ENCODE measurements at places on chromosomes 7 and 10.

GRCh38 chr10:47330366-47330765 lies 8.1 kb downstream of the GDF2 start:
- no peak for DNase-seq

DNA sequence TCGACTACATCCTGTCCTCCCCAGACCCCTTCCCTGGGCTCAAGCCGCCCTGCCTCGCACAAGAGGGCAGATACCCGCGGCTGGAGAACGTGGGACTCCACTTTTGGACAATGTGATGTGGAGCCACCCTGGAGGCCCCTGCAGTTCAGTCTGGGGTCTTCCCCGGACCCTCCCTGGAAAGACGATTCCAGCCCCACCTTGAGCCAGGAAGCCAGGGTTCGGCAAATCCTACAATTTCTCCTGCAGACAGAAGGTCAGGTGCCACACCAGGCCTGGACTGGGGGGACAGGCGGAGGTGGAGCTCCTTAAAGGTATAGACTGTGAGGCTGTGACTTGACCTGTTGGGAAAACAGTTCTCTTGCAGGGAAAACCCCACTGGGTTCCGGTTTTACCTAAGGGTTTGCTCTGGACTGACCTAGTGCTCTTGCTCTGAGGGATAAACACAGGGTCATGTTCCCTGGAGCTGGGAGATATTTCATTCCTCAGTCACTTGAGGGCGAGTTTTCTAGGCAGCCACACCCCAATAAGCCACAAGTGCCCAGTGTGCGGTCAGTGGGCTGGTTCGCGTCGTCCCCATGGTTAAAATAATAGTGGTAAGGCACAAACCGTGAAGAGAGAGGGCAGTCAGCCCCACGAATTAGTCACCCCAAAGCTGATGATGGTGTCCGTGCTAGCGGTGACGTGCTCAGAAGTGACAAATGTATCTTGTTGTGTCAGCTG lies 1.6 kb downstream of the FOXL3 start:
- DNase-seq: no peak

DNA sequence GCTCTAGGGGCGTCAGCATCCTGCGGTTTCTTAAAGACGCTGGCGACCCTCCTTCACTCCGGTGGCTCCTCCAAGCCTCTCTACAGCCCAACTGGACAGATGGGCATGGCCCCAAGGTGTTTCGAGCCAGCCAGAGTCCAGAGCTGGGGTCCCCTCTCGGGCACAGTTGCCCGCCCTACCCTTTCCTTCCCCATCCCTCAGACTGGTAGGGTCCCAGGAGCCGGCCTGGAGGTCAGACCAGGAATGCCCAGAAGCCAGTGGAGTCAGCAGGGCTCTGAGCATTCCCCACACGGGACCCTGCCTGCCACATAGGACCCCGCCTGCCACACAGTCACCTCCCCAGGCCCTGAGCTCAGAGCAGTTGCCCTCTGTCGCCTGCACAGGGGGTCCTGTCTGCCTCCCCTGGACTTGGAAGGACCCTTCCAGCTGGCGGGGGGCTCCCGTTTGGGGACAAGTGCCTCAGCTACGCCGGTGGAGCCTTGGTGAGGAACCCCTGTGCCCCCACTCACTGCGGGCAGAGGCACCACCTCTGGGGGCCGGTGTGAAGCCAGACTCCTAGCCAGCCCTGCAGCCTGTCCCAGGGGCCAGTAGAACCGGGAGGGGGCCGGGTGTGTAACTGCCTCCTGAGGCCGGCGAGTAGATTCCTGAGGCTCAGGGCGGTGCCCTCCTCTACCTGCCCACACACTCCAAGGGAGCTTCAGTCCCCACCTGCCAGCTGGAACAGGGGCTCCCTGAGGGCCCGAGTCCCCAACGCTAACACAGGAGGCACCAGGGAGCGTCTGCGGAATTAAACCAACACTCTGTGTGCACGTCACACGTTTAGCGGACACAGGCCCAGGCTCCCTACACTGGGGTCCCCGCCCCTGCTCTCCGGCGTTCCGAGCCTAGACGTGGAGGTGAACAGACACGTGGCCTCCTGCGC lies 19.4 kb upstream of the PDGFA start:
- DNase-seq: no peak

- DNase-seq: no peak
Measured at GRCh38 chr7:50658696-50659095, 93.5 kb upstream of the DDC start.

- DNase-seq: no peak
Measured at GRCh38 chr10:59106441-59106840, 70.0 kb upstream of the PHYHIPL start.

DNA sequence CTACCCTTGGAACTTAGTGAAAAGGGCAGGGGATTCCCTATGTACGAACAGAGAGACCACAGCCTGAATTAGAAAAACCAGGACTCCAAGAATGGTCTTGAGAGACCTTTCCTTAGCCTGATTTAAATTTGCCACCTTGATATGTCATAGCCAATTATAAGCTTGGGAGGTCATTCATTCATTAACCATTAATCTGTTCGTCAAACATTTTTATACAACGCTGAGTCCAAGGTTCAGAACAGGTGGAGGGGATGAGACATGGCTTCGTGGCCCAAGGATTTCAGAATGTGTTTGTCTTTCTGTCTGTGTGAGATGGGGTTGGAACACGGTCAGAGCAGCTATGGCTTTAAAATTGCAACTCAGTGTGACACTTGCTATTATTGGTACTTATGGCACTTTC lies 158.0 kb downstream of the PAXIP1 start:
- DNase-seq: no peak

GRCh38 chr7:143484119-143484518 lies 6.4 kb downstream of the TAS2R41 start:
- DNase-seq: no peak

DNA sequence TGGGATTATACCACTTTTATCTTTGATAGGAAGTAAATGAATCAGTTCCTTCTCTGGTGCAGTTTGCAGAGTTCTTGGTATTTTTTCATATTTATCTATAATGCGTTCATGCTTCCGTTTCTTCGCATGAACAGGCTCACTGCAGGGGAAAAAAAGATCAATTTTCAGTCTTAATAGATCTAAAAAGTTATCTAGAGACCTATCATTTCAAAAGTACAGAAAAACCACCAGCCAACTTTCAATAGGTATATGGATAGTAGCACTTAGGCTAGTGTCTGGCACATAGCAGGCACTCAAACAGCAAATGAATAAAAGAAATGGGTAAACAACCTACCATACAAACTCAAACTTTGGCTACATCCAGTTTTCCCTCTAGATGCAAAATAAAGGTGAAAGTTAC lies 5.5 kb downstream of the NOC3L start:
- DNase-seq: no peak

- DNase-seq: no peak
Measured at GRCh38 chr7:101156277-101156676, 2.0 kb downstream of the AP1S1 start.

DNA sequence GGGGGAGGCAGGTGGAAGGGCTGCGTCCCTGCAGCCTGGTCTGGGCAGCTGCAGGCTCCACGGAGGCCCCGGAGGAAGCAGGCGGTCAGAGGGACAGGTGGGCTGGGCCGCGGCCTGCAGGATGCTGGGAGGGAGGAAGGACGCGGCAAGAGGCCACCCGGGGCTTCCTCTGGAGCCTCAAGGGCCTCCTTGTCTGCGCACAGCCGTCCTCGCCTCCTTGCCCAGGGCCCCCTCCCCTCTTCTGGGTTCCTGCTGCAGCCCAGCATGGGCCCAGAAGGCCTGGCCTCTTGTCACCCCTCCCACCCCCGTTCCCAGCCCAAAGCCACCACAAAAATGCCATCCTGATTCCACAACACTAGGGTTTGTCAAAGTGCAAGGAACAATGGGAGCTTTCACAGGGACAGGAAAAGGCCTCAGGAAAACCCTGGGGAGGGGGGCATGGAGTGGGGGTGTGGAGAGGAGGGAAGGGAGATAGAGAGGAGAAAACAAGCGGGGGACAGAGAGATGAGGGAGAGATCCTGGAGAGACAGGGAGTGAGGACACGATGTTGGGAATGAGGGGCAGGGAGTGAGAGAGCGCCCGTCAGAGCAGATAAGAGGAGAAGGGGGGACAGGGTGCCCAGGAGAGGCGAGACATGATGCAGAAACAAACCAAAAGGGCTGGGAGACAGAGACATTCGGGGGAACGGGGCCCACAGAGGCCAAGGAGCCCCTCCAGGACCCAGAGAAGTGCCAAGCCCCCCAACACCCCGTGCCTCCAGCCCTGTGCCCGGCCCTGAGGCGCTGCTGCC lies 41.8 kb downstream of the ZCCHC24 start:
- DNase-seq: no peak

DNA sequence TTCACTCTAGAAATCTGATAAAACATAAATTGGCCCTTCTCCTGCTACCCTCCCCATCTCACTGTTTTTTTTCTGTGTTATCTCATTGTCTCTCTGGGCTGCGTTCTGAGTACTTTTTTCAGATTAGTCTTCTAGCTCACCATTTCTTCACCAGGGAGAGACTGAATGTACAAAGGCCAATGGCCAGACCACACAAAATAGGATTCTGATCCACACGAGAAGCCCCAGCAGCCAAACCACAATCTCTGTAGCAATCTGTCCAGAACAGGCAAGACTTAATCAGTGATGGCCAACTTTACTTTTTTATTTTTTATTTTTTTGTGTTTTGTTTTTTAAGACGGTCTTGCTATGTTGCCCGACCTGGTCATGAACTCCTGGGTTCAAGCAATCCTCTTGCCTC lies 55.9 kb upstream of the PAPSS2 start:
- no peak for DNase-seq

GRCh38 chr10:14476006-14476405 lies 145.3 kb upstream of the FRMD4A start:
- DNase-seq: no peak

DNA sequence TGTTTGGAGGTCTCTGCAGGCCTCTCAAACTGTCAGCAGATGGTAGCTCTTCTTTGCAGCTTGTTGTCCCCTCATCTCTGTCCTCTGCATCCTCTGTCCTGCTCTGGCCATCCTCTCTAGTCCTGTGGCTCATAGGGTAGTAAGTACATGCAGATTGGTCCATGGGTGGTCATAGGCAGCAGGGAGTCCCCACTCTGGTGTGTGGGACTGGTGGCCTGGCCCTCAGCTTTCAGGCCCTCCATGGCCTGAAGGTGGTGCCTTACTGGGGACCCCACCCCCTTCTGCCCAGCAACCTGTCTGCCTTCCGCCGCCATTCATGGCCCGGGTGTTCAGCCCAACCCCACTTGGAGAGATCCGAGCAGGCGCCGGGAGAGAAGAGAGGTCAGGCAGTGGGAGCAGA lies 12.8 kb upstream of the TCTN3 start:
- no peak for DNase-seq

GRCh38 chr10:24449321-24449740 lies 240.4 kb downstream of the KIAA1217 start:
- no peak for DNase-seq

- DNase-seq: peak; percentile 54
Measured at GRCh38 chr7:149126662-149127266, 640 bp upstream of the ZNF425 start.

GRCh38 chr7:15087771-15088170 lies 185.2 kb upstream of the DGKB start:
- no peak for DNase-seq

GRCh38 chr7:7417851-7418250 lies 117.8 kb downstream of the COL28A1 start:
- no peak for DNase-seq

DNA sequence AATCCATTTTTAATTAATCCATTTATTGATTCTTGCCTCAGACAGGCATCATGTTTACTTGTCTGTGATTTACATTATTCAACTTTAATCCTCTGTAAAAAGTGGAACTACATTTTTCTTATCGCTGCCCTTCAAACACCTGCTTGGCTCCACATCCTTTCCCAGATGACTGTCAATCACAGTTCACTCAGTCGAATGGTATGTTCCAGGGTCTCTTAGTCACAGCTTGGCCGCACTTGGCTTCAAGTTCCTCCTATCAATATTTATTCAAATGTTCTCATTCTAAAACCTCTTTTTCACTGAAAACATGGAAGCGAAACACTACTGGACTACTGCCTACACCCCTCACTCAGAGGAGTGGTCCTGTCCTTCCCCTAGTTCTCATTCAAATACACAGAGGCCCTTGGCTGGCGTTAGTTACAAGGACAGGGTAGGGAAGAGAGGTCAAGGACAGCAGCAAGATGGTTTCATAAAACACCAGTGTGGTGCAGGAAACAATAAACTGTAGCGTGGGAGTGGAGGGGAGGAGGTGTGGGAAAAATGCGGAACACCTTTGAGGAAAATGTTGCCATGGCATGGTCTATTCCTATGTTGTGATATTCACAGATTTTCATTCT lies 143.2 kb downstream of the USP6NL start:
- DNase-seq: no peak

DNA sequence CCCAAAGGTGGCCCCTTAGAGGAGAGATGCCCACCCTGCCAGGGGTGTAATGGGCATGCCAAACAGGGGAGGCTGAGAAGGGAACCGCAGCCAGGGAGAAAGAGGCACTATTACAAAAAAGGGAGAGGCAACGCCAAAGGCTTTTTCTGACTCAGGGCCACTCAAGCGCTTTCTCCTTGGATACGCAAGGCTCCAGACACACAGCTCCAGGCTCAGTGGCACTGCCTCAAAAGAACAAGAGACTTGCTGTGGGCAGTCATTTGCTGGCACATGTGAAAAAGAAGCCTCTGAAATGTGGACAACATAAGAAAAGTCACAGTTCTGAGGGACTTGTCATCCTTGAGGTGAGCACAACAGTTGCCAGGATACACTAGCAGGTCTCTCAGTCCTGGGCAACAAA lies 128.4 kb downstream of the DGKI start:
- no peak for DNase-seq

- no peak for DNase-seq
Measured at GRCh38 chr7:3480197-3480596, 179.1 kb downstream of the SDK1 start.

DNA sequence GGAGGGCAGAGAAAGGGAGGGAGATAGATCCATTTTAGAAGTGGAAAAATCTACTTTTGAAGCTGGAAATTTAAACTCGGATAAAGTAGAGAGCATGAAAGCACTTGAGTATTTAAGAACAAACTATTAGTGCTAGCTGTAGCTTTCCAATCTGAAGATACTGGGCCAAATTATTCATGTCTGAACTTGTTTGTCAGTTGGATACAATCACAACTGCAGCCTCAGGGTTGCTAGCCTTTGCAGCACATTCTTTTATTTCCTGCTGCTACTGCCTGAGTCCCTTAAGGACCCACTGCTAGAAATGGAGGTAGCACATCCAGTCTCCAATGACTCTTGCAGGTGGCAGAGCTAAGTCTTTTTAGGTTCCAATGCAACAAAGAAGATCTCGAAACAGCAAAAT lies 8.3 kb upstream of the SLC25A13 start:
- no peak for DNase-seq

- no peak for DNase-seq
Measured at GRCh38 chr7:115009736-115010440, 88.0 kb downstream of the MDFIC start.

DNA sequence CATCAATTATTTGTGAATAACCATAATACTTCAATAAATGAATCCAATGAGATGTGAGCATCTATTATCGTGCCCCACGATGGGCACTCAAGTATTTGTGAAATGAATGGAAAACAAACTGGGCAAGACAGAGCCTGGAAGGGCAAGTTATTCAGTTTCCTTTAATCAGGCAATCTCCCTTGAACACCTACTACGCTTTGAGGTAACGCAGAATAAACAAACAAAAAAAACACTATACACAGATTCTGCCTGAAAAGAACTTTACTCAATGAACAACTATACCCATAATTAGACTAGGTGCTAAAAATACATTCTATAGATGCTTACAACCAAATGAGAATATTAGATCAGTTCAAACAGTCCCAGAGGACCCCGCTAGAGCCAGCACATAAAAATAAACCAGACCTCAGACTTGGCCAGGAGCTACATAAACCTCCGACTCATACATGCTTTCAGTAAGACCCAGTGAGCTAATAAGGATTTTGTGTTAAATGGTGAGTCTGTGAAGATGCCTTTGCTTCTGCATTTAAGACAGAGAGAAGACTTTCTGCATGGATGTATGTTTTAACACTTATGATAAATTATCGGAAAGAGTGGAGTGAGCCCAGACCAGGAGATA lies 121.3 kb downstream of the MPP7 start:
- no peak for DNase-seq

Data from HL-60 (cell line).